ENCODE measurements at places on chromosomes 1 and 21.

DNA sequence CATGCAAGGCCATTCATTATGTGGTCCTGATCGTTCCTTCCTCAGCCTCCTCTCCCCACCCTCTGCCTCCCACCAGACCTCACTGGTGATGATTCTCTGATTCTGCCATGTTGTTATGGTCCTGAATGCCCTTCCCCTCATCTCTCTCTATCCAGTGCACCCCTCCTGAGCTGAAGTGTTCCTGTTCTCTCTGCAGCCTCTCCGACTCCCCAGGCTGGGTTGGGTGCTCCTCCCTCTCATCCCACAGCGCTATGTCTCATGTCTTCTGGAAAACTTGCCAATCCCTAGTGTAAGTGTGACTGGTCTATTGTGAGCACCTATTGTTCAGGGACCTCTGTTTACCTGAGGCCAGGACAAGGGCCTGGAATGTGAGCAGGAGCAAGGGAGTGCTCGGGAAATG, 11.1 kb upstream of the PEF1 start:
- no peak for DNase-seq

DNA sequence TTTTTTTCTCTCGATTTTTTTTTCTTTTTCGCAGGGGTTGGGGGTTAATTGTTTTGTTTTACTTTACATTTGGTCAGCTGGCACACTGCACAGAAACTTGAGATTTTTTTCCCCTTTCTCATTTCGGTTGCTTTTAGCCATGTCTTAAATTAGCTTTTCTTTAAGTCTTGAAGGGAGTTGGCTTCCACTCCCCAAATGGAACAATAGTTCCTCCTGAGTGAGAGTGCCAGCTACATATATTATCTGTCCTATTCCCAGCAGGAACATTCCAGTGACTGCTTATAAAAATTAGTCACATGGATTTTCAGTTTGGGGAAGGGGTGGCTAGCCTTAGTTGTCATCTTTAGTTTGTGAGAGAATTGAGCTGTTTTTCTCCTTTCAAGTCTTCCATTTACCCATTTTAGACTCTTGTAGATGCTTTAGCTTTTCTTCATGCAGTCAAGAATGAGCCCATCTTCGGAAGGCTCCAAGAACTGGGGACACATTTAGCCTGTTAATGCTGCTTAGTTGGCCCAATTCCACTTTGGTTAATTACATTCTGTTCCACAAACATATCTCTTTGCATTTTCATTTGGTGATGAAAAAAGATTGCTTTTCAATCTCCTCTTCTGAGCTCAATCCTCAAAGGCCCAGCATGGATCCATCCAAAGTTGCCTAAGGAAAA, 510.1 kb upstream of the CXADR start:
- peak; percentile 12 for DNase-seq

- DNase-seq: no peak
Observed at GRCh38 chr1:17075470-17076255, 21.8 kb upstream of the SDHB start.

DNA sequence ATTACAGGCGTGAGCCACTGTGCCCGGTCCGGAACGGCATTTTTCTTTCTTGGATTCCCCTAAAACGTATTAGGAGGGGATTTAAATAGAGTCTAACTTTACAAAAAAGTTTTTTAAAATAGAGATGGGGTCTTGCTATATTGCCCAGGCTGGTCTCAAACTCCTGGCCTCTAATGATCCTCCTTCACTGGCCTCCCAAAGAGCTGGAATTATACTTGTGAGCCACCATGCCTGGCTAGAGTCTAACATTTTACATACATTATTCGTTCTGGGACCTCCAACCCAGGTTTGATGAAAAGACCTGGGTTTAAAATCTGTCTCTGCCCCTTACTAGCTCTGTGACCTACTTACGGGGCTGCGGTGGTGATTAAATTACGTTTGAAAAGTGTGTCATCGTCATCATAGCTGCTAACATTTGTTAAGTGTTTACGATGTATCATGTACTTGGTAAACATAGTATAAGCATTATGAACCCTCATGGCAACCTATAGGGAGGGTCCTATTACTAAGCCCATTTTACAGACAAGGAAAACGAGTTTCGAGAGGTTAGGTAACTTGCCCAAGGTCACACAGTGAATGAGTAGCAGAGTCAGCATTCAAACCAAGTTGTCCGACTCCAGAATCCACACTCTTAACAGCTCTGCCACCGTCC, 24.5 kb downstream of the PLEKHM2 start:
- DNase-seq: no peak

GRCh38 chr1:61143821-61144424, 61.6 kb downstream of the NFIA start:
- DNase-seq: no peak

DNA sequence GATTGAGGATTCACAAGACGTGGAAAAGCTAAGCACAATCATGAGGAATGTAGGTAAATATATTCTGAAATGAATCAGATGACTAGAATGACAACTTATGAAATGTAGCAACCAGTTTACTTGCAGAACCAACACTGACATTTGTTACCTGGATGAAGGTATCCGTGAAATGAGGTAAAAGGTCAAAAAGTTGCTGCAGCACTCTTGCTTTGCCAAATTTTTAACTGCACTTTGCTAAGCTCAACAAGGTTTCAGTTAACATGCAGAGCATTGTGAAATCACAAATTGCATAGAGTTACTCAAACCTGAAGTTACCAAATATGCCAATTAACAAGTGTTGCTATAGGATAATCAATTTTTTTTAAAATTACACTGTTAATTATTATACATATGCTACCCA, 1280.1 kb downstream of the KCNT2 start:
- no peak for DNase-seq

- DNase-seq: no peak
Observed at GRCh38 chr21:31813862-31814261, 59.0 kb upstream of the HUNK start.

GRCh38 chr1:191901651-191902050, 256.6 kb upstream of the RGS18 start:
- no peak for DNase-seq

- DNase-seq: no peak
Observed at GRCh38 chr1:166197141-166197540, 30.3 kb upstream of the FAM78B start.

- peak; percentile 22 for DNase-seq
Observed at GRCh38 chr1:85677656-85678055, 30.6 kb downstream of the ZNHIT6 start.

DNA sequence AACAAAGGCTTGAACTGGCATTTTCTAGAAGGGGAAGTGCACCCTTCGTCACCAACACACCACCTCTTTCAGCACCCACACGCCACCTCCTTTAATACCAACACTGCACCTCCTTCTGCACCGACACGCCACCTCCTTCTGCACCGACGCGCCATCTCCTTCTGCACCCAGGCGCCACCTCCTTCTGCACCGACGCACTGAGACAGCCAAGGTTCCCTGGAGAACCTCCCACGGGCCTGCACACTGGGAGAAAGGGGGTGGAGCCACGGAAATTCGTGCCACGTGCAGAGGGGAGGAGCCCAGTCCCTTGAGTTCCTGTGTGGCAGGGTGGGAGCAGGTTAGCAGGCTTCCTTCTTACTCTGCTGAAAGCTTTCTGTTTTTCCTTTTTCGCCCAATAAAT, 327.9 kb upstream of the C1orf174 start:
- DNase-seq: no peak

GRCh38 chr1:35568975-35569395, 4.1 kb upstream of the TFAP2E start:
- DNase-seq: peak; percentile 55

- DNase-seq: no peak
Observed at GRCh38 chr21:18743531-18743930, 339.9 kb upstream of the TMPRSS15 start.

- DNase-seq: no peak
Observed at GRCh38 chr21:32977216-32977615, 48.5 kb upstream of the OLIG2 start.

DNA sequence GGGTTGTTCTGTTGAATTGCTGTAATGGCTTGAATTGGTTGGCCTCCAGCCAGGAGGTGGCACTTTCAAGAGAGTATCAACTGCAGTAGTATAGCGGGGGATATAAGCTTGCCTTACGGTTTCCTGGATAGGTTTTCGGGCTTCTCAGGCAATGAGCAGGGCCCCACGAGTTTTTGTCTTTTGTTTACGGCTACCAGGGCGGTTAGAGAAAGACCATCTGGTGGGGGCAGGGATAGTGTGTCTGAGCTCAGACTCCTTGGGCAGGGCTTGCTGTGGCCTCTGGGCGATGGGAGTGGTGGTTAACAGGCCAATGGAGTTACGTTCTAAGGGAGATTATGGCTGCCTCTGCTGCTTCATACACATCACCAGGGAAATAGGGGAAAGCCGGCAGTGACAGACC, 62.8 kb downstream of the DTL start:
- DNase-seq: no peak

DNA sequence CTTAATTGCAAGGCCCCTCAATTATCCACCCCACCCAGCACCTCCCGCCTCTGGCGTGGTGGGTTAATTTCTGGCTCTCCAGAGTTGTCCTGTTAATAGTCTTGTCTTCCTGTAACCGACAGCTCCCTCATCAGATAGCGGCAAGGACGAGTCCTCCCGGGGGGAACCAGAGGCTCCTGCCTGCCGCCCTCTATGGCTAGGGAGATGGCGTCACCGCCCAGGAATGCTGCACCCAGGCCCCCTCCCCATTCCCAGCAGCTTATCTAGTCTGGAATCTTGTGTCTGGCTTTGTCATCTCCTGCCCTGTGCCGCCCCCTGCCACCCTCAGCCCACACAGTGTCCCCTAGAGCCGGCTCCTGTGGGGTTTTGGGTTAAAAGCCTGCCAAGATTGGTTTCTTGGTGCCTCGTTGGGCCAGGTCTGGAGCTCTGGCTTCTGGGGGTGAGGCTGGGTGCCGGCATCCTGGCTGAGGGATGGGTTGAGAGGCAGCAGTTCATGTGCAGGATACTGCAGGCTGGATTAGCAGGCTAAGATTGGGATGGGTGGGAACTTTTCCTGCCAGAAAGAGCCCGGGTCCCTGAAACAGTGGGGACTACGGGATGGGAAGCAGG, 48.8 kb downstream of the EDN2 start:
- no peak for DNase-seq

DNA sequence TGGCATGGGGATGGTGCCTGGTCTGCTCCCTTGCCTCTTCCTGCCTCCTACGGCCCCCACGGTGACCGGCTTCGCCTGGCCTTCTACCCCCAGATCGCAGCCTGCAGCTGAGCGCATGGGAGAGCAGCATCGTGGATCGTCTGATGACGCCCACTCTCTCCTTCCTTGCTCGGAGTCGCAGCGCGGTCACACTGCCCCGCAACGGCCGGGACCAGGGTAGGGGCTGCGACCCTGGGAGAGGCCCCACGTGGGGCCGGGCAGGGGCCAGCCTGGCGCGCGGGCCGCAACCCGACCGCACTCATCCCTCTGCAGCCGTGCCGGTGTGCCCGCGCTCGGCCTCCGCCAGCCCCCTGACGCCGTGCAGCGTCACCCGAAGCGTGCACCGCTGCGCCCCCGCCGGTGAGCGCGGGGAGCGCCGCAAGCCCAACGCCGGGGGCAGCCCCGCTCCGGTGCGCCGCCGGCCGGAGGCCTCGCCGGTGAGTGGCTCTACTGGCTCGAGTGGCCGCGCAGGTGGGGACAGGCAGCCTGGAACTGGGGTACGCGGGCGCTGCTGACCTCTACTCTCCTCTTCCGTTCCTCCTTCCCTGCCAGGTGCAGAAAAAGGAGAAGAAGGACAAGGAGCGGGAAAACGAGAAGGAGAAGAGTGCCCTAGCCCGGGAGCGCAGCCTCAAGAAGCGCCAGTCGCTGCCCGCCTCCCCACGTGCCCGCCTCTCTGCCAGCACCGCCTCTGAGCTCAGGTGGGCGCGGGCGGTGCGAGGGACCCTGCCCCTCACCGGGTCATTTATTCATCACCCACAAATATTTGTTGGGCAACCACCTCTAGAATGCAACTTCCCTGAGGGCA, 20.4 kb downstream of the MAP7D1 start:
- no peak for DNase-seq

DNA sequence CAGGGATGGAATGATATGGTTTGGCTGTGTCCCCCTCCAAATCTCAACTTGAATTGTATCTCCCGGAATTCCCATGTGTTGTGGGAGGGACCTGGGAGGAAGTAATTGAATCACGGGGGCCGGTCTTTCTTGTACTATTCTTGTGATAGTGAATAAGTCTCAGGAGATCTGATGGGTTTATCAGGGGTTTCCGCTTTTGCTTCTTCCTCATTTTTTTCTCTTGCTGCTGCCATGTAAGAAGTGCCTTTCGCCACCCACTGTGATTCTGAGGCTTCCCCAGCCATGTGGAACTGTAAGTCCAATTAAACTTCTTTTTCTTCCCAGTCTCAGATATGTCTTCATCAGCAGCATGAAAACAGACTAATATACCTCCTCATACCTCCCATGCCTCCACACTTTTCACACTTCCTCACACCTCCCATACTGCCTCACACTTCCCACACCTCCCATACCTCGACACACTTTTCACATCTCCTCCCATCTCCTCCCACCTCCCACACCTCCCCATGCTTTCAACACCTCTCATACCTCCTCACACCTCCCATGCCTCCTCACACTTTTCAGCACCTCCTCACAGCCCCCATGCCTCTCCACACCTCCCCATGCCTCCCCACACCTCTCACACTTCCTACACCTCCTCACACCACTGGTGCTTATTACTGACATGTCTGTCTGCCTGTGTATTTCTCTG, 21.3 kb downstream of the GPR137B start:
- DNase-seq: no peak

DNA sequence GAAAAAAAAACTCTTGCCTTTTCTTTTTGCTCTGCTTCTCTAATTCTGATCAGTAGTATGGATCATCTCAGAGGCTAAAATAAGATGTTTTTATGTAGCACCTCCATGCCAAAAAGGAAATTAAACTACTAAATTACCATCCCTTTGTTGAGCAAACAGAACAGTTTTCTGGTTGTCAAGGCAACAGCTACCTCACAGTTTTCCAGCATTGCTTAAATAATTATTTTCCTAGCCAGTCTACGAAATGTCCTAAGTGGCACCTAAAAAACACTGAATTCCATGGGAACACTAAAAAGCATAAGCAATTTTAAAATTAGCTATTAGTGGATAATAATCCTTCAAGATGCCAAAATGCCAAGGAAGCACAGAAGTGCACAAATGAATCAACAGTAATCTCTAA, 61.7 kb downstream of the ARID4B start:
- DNase-seq: no peak

- no peak for DNase-seq
Observed at GRCh38 chr1:231460614-231461013, 38.5 kb upstream of the EGLN1 start.

GRCh38 chr1:215001419-215002021, 81.0 kb upstream of the KCNK2 start:
- no peak for DNase-seq

- no peak for DNase-seq
Observed at GRCh38 chr1:7006996-7007871, 222.0 kb downstream of the CAMTA1 start.

Measured in NCI-H446 (cell line).